ENCODE measurements at places on chromosomes 1 and 21.

GRCh38 chr21:35563885-35564451 is 496.4 kb downstream of the SETD4 start:
- DNase-seq, result no peak

DNA sequence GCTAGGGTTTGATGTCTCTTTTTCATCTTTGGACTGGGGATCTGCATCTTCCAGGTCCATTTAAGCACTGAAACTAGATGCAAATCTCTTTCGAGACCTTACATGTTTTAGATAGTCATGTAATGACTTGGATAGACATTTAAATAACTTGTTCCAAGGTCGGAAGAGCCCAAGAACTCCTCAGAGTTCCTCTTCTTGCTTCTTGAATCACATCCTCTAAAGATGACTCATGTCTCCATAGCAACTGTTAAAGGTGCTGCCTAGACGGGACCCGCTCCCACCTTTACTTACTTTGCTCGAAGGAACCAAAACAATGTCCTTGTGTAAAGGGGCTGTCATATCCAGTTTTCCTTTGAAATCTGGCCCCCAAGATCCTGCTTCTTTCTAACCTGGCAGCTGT is 130.0 kb downstream of the EDEM3 start:
- no peak for DNase-seq

DNA sequence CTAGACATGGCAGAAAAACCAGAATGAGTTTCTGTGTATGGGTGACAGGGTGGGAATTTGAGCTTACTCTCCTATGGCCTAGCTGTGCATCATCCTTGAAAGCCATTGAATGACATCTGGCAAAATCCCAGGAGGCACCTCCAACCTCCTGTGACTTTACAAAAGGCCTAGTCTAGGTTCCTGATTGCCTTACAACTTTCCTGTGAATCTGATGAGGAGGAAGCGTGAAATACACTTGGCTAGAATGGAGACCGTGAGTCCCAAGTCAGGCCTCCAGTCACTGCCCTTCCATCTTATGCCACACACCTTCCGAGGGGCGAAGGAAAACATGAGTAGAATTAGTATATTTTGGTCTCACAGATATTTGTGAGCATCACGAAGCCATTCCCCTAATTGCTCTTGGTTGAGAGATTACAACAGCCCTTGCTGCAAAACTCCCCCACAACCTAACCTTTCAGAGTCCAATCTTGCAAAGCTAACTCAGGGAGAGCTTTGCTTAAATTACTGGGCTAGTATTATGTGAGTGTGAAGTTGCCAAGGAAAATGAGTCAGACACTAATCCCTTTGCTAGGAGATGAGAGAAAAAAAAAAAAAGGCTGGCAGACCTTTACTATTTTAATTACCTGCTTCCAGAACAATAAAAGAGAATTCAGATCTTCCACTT is 36.3 kb upstream of the PAXBP1 start:
- no peak for DNase-seq

GRCh38 chr1:185775501-185775900 is 41.3 kb downstream of the HMCN1 start:
- DNase-seq, result peak; percentile 86

GRCh38 chr1:172477216-172477615 is 33.3 kb upstream of the PIGC start:
- DNase-seq, result no peak

GRCh38 chr1:115300087-115300876 is 37.8 kb downstream of the NGF start:
- no peak for DNase-seq

GRCh38 chr1:37317870-37318467 is 156.4 kb upstream of the ZC3H12A start:
- no peak for DNase-seq

DNA sequence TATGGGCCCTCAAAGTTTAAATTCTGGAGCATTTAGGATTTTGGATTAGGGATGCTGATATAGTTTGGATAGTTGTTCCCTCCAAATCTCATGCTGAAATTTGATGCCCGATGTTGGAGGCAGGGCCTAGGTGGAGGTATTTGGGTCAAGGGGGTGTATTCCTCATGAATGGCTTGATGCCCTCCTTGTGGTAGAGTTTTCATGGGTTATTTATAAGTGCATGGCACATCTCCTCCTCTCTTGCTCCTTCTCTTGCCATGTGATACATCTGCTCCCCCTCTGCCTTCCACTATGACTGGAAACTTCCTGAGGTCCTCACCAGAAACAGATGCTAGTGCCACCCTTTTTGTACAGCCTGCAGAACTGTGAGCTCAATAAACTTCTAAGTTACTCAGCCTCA is 17.5 kb upstream of the NKAIN1 start:
- DNase-seq, result no peak

- peak; percentile 71 for DNase-seq
Observed at GRCh38 chr1:220690140-220691052, at the start of gene C1orf115. Gene C1orf115, plus strand, starts transcription at chr1:220690363. Its CDS starts 40 bp downstream, at chr1:220690403.

- no peak for DNase-seq
Observed at GRCh38 chr1:96660503-96660902, 61.1 kb upstream of the PTBP2 start.

DNA sequence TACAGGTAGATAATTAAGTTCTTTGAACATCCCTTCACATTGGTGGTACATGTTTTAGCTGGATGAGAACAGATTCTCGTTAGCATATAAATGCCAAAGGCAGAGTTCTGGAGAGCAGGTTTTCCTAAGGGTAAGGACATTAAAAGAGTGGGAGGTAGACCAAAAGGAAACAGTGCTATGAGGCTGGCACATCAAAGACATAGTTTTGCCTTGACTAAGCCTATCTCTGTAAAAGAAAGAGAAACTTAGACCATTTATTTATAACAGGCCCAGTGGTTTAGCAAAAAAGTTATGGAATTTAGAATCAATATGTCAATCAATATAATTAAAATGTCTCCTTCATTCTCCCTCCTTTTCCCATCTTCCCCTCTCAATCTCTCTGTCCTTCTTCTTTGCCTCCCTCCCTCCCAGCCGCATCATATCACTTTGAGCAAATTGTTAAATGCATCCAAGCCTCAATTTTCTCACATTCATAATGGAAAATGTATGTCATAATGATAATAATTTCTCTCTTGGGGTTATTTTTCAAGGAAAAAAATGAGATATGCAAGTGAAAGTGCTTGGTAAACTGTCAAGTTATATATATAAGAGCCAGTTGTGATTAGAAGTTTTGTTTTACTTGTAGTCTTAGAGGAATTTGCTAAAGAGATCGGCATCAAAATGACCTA is 209.9 kb upstream of the SGIP1 start:
- no peak for DNase-seq

DNA sequence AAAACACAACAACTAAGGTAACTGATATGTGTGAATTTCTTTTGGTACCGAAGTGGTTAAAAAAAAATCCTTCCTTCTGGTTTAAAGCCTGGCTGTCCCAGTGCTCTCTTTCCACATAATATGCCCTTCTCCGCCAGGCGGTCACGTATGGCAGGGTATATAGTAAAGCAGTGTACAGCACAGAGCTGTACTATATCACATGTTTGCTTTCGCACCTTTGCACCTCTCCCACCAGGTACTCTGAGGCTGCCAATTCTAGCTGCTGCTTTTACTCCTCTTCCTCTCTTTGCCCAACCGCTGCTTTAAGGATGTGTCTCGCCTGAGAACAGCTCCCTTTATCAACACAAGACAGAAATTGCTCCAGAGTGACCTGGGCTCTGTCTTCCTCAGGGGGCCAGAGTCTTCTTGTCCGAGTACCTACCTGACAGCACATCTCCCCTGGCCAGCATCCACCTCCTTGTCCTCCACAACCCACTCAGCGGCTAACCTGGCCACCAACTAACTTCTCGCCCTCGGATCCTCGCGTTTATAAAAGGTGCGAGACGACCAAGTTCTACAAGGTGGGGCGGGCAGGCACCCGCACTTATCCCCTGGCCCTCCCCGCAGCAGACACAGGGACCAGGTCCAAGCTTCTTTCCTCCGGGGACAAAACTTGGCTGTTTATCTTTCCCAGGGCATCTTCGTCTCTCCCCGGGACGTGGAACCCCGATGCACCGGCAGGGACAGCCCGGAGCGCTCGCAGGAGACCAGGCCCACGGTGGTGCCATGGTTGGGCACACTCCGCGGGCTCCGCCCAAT is 1.6 kb downstream of the COLGALT2 start:
- DNase-seq, result no peak

- DNase-seq, result no peak
Observed at GRCh38 chr1:81998165-81998564, 197.4 kb downstream of the ADGRL2 start.

DNA sequence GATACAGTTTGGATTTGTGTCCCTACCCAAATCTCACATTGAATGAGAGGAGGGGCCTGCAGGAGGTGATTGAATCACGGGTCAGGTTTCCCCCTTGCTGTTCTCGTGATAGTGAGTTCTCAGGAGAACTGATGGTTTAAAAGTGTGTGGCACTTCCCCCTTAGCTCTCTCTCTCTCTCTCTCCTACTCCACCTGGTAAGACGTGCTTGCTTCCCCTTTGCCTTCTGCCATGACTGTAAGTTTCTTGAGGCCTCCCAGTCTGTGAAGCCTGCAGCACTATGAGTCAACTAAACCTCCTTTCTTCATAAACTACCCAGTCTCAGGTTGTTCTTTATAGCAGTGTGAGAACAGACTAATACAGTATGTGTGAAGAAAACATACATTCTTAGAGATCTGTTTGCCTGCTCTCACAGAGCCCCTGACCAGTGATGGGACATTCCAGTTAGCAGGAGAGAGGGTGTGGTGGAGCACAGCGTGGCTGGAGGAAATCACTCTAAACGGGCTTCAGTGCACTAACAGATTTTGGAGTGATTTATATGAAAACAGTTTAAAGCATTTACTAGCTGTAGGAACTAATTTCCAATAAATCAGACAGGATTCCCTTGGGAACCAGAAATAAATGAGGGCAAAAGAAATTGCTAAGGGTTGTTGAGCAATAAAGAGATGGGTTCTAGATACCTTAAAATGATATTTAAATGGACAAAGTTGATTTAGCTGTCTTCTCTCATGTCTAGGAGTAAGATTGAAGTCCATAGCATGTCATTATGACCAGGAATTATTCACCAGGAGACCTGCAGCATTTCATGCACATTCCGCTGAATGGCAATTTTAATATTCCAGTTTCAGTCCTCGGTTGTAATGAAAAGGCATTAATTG is 411.0 kb downstream of the CAMTA1 start:
- no peak for DNase-seq

GRCh38 chr1:83747853-83748482 is 251.0 kb downstream of the TTLL7 start:
- DNase-seq, result no peak

DNA sequence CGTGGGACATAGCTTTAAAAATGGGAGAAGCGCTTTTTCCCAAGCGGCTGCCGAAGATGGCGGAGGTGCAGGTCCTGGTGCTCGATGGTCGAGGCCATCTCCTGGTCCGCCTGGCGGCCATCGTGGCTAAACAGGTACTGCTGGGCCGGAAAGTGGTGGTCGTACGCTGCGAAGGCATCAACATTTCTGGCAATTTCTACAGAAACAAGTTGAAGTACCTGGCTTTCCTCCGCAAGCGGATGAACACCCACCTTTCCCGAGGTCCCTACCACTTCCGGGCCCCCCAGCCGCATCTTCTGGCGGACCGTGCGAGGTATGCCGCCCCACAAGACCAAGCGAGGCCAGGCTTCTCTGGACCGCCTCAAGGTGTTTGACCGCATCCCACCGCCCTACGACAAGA is 245.5 kb downstream of the MRPL39 start:
- no peak for DNase-seq

- no peak for DNase-seq
Observed at GRCh38 chr1:201460814-201461644, 8.0 kb downstream of the PHLDA3 start.

GRCh38 chr1:25810341-25811299 is 9.1 kb upstream of the MTFR1L start:
- DNase-seq, result peak; percentile 40

- DNase-seq, result no peak
Observed at GRCh38 chr1:108012553-108012952, 47.6 kb upstream of the VAV3 start.

DNA sequence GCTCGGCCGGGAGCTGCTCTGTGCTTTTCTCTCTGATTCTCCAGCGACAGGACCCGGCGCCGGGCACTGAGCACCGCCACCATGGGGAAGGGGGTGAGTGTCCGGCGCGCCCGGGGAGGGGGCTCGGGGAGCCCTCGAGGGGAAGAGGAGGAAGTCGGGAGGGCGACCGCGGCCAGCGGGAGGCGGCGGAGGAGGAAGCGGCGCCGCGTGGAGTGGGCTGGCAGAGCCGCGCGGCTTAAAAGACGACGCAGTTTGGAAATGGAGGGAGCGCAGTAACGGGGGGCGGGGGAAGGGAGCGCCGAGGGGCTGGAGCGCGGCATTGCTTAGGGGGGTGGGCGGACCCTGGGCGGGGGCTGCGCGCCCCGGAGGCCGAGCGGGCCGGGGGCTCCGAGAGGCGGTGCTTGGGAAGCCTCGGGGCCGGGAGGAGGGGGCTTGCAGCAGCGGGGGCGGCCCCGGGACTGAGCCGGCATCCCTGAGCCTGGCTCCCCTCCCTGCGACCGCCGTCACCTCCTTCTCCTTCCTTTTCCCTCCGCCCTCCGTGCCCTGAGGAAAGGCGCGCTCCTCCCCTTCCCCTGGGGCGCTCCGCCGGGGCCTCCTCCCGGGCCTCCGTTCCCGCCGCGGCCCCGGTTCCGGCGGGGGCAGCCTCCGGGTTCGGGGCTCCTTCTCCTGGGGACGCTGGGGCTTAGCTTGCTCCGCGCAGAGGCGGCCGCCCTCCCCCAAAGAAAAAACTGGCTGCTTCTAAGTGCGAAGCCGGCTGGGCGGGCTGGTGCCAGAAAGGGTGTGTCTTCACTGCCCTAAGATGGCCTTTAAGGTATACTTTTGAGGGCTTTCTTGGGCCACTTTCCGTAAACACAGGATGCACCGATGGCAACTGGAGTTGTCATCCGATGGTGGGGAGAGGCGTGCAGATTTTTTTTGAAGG is 648 bp downstream of the ATP1A1 start:
- peak; percentile 21 for DNase-seq

DNA sequence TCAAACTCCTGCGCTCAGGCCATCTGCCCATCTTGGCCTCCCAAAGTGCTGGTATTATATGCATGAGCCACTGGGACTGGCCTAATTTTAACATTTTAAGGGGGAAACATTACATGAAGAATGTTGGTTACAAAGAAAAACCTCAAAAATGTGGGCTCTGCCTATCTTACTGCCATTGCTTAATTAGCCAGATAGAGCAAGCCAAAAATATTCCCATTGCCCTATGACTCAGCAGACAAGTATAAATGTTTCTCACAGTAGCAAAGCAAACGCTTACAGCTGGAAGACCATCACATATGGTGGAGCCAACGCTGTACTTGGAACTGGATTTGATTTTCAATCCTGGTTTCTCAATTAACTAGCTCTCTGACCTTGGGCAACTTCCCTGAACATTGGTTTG is 502.0 kb downstream of the SMYD3 start:
- peak; percentile 15 for DNase-seq

- peak; percentile 77 for DNase-seq
Observed at GRCh38 chr1:48677306-48678287, 99.1 kb downstream of the BEND5 start.

- no peak for DNase-seq
Observed at GRCh38 chr1:22827666-22828483, 117.2 kb downstream of the EPHB2 start.

All from NCI-H1694 treated with DMSO at 0.1 percent for 48 hours (cell line).